ENCODE measurements at places on chromosomes 13 and 19.

GRCh38 chr19:52211926-52212571 is 22.2 kb downstream of the PPP2R1A start:
- DNase-seq: no peak

DNA sequence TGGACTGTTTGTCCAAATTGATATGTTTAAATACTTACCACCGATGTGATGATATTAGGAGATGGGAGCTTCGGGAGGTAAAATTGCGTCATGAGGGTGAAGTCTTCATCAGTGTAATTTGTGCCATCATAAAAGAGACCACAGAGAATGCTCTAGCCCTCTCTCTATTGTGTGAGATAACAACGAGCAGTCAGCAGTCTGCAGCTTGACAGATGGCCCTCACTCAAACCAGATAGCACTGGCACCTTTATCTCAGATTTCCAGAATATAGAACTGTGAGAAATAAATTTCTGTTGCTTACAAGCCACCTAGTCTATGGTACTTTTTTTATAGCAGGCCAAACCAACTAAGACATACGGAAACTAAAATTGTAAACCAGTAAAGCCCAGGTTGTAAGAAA is 1718.9 kb upstream of the MIR17HG start:
- no peak for DNase-seq

DNA sequence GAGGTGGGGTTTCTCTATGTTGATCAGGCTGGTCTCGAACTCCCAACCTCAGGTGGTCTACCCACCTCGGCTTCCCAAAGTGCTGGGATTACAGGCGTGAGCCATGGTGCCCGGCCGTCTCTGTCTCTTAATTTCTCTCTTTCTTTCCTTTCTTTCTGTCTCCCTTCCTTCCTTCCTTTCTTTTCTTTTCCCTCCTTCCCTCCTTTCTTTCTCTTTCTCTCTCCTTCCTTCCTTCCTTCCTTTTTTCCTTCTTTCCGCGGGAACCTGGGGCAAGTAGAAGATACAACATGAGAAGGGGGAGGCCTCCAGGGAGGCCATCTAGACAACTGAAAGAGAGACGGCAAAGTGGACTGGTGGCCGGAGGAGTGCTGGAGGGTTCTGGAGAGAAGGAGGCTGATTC is 15.2 kb upstream of the ELAVL1 start:
- DNase-seq: no peak

DNA sequence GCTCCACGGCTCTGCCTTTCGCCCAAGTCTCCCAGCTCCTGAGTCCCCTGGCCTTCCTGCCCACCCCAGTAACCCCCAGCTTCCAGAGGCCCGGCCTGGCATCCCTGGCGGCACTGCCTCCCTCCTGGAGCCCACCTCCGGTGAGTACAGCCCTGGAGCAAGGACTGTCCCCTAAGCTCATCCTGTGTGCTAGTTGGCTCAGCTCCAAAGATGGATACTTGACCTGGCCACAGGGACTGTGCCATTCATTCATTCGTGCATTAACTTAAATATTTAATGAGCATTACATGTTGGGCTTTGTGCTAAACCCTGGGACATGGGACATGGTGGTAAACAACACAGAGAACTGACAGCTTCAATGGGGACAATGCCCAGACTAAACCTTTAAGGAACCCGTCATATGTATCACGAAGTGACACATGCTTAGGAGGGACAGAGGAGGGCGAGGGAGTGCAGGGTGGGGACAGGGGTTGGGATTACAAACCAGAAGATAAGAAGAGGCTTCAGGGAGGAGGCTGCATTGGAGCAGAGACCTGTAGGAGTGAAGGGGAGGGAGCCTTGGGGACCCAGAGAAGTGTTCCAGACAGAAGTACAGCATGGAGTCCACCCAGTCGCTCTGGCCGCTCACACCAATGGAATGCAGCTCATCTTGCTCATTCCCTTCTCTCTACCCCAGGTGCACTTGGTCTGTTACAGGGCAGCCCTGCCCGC is 6.9 kb upstream of the OVOL3 start:
- no peak for DNase-seq

DNA sequence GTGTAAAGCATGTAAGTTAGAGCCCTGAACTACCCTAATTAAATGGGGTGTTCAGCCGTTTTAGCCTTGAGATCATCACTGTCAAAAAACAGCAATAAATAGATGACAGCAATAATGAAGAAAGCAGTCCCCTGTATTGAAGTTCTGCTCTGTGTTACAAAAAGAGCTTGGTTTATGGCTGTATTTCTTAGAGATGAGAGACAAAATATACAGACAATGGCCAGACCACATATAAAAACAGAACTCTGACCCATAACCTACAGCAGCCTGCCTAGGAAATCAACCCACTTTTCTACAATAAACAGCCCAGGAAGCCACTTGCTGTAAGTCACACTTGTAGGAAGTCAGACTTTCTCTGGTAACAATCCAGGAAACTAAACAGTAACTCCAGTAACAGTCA is 10.8 kb downstream of the IGFL3 start:
- DNase-seq: no peak

DNA sequence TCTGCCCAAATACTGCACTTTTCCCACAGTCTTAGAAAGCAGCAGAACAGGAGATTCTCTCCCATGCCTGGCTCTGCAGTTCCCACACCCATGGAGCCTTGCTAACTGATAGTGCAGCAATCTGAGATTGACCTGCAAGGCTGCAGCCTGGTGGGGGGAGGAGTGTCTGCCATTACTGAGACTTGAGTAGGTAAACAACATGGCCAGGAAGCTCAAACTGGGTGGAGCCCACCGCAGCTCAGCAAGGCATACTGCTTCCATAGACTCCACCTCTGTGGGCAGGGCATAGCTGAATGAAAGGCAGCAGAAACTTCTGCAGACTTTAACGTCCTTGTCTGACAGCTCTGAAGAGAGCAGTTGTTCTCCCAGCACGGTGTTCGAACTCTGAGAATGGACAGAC is 358.5 kb upstream of the PCDH9 start:
- DNase-seq: no peak

Measured in CD4-positive, alpha-beta T cell treated with Interleukin-4 for 4 hours (primary cell).